PC-3 (cell line): ENCODE measurements at places on chromosomes 7 and 10. TPM values are rescaled to one million over a fixed set of nuclear protein-coding genes. Genes with fewer than 3 reads are reported as not detected.
A peak's percentile ranks its signal among the peaks of the same experiment; 100 is the strongest.

DNA sequence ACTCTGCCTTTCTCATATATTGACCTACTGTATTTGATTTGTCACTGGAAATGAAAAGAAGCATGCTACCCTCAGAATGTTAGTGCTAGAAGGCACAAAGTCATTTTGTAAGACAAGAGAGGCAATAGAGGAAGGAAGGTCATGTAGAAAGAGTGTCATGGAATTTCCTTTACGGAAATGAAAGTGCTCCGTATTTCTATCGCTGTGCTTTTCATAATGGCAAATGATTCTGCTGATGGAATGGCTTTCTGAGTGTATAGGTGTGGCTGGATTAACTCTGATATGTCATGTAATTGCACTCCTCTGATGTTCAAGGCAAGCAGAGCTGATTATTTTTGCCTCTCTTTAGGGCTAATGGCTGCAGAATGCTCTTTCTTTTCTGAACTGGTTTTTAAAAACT, 15.5 kb upstream of the STEAP4 start:
- H3K4me3 ChIP-seq: no peak overlapping the region
- H3K27ac ChIP-seq: no peak overlapping the region
- no peak for DNase-seq
- H3K27me3 ChIP-seq: no peaks in the 10 kb centered on the region
- no peaks in the 10 kb centered on the region for H3K4me1 ChIP-seq

GRCh38 chr10:70232155-70232858, 922 bp downstream of the PPA1 start:
- DNase-seq: peak; percentile 93
- H3K36me3 ChIP-seq: peaks cover 23% of the 10 kb centered on the region
- H3K27ac ChIP-seq: peak overlapping the region; percentile 75
- no peaks in the 10 kb centered on the region for H3K27me3 ChIP-seq
- H3K4me1 ChIP-seq: peaks cover 38% of the 10 kb centered on the region
- H3K4me3 ChIP-seq: peak overlapping the region; percentile 91

RBP3 gene
- total RNA-seq: not detected in 2 replicates

TBC1D12 gene
- 4.5 and 8.4 TPM in 2 replicates for total RNA-seq

GRCh38 chr10:120832106-120832505, 19.1 kb upstream of the WDR11 start:
- no peak for DNase-seq
- no peaks in the 10 kb centered on the region for H3K36me3 ChIP-seq
- H3K27ac ChIP-seq: no peak overlapping the region

HSPA12A gene
- 1.8 and 3.1 TPM in 2 replicates for total RNA-seq

DNA sequence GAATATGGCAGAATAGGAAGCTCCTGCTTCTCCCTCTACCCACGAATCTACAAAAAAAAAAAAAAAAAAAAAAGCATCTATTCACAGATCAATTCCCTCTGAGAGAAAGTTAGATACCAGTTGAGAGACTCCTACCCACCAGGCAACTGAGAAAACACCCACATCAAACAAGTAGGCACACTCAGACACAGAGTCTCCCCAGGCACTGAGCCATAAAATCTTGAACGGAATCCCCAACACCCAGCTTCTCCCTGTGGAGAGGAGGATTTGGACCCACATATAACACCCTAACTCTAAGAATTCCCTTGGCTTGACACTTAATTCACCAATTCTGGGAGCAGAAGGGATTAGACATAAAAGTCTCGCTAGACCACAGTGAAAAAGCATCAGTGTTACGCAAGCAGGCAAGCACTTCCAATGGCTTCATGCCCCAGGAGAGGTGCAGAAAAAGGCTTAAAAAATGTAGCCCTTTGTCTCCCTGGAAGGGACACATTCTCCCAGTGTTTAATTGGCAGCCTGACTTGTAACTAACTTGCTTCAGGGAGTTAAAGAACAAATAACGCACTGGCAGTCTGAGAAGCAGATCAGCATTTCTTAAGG, 192.2 kb downstream of the ELAPOR2 start:
- no peaks in the 10 kb centered on the region for H3K4me1 ChIP-seq
- no peaks in the 10 kb centered on the region for H3K27me3 ChIP-seq
- DNase-seq: no peak
- H3K36me3 ChIP-seq: no peaks in the 10 kb centered on the region

HECW1 gene
- total RNA-seq: 3.0 and 3.6 TPM in 2 replicates

PTPN12 gene
- 26.2 and 34.3 TPM in 2 replicates for total RNA-seq

GRCh38 chr7:18511351-18512140, 16.0 kb downstream of the HDAC9 start:
- no peak overlapping the region for H3K27ac ChIP-seq
- H3K27me3 ChIP-seq: no peaks in the 10 kb centered on the region
- DNase-seq: no peak
- no peaks in the 10 kb centered on the region for H3K36me3 ChIP-seq
- peaks cover 38% of the 10 kb centered on the region for H3K4me1 ChIP-seq

- no peak for DNase-seq
- no peak overlapping the region for H3K4me3 ChIP-seq
- no peaks in the 10 kb centered on the region for H3K36me3 ChIP-seq
- peaks cover 29% of the 10 kb centered on the region for H3K4me1 ChIP-seq
These were observed 327.4 kb downstream of the PLXNA4 start for GRCh38 chr7:132248841-132249240.

MSMB gene
- total RNA-seq: not detected in 2 replicates

GRCh38 chr7:151380199-151381097, 29.4 kb downstream of the WDR86 start:
- no peaks in the 10 kb centered on the region for H3K36me3 ChIP-seq
- no peak overlapping the region for H3K27ac ChIP-seq
- H3K4me1 ChIP-seq: no peaks in the 10 kb centered on the region

DNA sequence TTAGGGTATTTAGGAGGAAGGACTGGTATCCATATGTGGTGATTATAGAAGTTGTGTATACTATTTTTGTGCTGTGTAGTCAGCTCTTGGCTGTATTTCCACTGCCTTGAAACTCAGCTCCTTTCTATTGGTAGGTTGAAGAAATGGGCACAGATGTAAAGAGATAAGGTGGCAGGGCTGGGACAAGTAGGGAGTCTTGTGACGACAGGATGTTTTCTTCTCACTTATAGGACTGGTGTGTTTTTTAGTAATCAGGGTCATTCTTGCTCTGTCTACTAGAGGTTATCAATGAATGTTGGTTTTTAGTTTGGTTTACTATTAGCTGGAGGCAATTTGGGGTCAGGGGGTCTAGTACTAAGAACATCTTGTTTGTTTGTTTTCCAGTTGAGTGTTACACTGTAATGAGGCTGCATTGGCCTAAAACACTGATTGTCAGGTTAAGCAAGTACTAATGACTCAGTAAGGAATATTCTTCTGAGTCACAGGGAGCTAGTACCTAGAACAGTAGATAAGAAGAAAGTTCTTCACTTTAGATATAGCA, 11.8 kb downstream of the UBN2 start:
- peak; percentile 80 for DNase-seq
- no peak overlapping the region for H3K4me3 ChIP-seq
- peaks cover 19% of the 10 kb centered on the region for H3K4me1 ChIP-seq
- peak overlapping the region; percentile 38 for H3K27ac ChIP-seq

DNA sequence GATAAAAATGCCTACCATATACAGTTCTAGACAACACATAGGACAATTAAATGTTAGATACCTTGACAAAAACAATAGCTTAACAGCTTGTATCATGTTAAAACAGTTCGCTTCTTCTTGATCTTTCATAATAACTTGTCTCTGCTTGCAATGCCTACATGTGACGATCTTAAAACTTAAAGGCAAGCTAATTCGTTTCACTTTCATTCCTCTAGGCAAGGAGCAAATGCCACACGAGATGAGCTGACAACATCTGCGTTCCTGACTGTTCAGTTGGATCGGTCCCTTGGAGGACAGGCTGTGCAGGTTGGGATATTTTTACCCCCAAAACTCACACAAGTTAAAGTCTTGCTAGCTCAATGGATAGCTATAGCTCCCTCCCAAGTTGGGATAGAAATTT, 51.6 kb upstream of the ARL4A start:
- no peak overlapping the region for H3K27ac ChIP-seq
- DNase-seq: no peak
- no peaks in the 10 kb centered on the region for H3K36me3 ChIP-seq
- H3K27me3 ChIP-seq: no peaks in the 10 kb centered on the region

CD36 gene
- total RNA-seq: not detected in 2 replicates

DNA sequence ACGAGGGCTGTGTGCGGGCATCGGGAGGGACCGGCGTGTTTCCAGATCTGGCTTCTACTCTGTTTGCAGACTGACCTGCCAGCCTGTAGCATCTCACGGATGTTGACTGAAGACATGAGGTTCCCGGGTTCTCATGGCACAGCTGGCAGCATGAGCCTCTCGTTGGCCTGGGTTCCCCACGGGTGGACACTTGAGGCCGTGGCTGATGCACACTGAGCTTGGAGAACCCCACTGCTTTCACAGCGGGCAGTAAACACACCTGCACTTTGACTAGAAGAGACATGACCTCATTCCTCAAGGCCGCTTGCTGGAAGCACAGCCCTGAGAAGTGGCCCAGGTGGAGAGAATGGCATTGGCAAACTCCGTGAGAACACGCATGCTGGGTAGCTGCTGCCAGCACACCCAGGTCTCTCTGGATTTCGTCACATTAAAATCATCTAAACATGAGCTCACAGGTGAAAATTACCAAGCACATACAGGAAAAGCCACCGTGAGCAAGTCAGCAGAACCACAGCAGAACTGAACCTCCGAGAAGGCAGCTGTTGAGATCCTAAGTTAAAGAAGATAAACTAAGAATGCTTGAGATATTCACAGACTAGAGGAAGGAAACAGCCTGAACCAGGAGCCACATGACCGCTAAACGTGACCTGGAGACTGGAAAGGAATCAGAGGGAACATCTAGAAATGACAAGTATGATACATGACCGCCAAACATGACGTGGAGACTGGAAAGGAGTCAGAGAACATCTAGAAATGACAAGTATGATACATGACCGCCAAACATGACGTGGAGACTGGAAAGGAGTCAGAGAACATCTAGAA, 32.5 kb downstream of the BNIP3 start:
- H3K4me1 ChIP-seq: peaks cover 45% of the 10 kb centered on the region
- peaks cover 23% of the 10 kb centered on the region for H3K36me3 ChIP-seq
- no peak overlapping the region for H3K27ac ChIP-seq
- no peak for DNase-seq

PNLIPRP2 gene
- total RNA-seq: not detected in 2 replicates

GRCh38 chr10:126252884-126253610, 135.2 kb downstream of the ADAM12 start:
- H3K4me3 ChIP-seq: no peak overlapping the region
- H3K27ac ChIP-seq: peak overlapping the region; percentile 91
- H3K27me3 ChIP-seq: no peaks in the 10 kb centered on the region
- H3K36me3 ChIP-seq: no peaks in the 10 kb centered on the region
- H3K4me1 ChIP-seq: peaks cover 26% of the 10 kb centered on the region
- DNase-seq: peak; percentile 87

DNA sequence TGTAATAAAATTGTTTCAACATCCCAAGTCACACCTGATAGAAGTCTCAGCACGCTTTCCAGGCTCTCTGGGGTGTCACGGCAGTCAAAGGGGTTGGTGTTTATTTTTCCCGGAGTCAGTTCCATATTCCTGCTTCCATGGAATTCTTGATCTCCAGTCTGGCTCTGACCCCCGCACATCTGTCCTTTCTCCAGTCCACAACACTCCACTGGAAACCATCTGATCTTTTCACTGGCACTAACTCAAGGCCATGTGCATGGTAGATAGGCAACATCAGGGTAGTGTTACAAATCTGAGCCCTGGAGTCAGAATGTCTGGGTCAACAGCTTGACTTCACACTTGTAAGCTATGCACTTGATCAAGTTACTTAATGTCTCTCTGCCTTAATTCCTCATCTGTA, 176.2 kb downstream of the WDR11 start:
- no peaks in the 10 kb centered on the region for H3K4me1 ChIP-seq
- H3K36me3 ChIP-seq: no peaks in the 10 kb centered on the region
- no peak overlapping the region for H3K27ac ChIP-seq

DNA sequence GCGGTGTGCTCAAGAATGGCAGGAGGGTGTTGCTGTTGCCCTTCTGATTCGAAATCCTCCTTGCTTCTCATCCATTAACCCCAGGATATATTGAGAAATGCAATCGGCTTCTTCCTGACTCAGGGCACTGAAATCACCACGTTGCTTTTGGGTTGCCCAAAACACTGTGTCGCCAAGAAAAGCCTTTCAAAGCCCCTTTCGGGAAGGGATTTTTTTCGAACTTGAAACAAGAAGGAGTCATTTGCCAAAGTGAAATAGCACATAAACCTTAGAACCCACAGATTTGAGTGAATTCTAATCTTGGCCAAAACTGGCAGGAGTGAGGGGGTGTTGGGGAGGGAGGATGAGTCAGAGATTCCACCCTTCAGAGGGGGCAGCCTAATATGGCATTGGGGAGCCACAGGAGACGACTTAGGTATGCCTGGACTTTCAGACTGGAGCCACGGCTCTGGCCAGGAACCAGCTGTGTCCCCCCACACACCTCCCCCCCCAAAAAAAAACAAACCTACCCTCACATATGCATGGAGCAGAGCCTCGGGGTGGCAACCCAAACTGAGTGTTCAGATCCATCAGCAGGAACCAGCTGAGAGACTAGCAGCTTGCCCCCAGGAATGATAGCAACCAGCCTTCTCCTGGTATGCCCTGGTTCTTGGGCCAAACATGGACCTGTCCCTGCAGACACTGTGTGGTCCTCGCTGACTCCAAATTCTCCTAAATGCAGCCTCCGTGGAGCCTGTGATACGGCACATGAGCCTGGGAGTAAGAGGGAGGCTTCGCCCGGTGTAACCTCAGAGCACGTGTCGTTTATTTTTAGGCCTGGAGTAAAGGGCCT, 138.4 kb downstream of the FGFR2 start:
- no peaks in the 10 kb centered on the region for H3K4me1 ChIP-seq
- no peak overlapping the region for H3K4me3 ChIP-seq
- no peak for DNase-seq
- H3K27ac ChIP-seq: no peak overlapping the region
- peaks cover 36% of the 10 kb centered on the region for H3K27me3 ChIP-seq

DNA sequence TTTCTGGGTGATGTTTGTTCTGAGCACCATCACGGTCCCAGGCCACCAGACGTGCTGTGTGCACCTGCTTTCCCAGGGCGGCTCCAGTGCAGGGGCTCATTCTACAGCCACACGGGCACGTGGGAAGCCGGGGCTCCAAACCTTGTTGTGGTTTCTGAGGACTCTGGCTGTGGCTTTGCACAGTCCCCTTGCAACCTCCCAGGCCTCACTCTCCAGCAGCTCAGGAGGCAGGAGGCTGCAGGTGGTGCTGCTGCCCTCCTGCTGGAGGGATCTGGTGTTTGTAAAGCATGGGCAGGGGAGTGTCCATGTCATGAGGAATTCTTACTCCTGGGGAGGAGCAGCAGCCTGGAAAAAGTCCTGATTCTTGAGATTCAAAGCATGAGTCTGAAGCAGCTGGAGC, 54.3 kb downstream of the INSYN2A start:
- H3K27ac ChIP-seq: no peak overlapping the region
- DNase-seq: no peak
- H3K4me1 ChIP-seq: peaks cover 9% of the 10 kb centered on the region
- no peak overlapping the region for H3K4me3 ChIP-seq
- no peaks in the 10 kb centered on the region for H3K36me3 ChIP-seq
- H3K27me3 ChIP-seq: no peaks in the 10 kb centered on the region

GRCh38 chr10:7561216-7561893, 105.4 kb downstream of the ITIH5 start:
- H3K27ac ChIP-seq: no peak overlapping the region
- H3K27me3 ChIP-seq: peaks cover 20% of the 10 kb centered on the region
- DNase-seq: no peak
- H3K36me3 ChIP-seq: no peaks in the 10 kb centered on the region
- H3K4me1 ChIP-seq: no peaks in the 10 kb centered on the region
